Activated naive CD4-positive, alpha-beta T cell treated with Interleukin-2 at 50 U/mL for 16 hours (primary cell): ENCODE measurements at places on chromosomes 16 and 17.

- peak; percentile 25 for DNase-seq
Observed at GRCh38 chr17:68205808-68206720, 41.8 kb upstream of the AMZ2 start.

DNA sequence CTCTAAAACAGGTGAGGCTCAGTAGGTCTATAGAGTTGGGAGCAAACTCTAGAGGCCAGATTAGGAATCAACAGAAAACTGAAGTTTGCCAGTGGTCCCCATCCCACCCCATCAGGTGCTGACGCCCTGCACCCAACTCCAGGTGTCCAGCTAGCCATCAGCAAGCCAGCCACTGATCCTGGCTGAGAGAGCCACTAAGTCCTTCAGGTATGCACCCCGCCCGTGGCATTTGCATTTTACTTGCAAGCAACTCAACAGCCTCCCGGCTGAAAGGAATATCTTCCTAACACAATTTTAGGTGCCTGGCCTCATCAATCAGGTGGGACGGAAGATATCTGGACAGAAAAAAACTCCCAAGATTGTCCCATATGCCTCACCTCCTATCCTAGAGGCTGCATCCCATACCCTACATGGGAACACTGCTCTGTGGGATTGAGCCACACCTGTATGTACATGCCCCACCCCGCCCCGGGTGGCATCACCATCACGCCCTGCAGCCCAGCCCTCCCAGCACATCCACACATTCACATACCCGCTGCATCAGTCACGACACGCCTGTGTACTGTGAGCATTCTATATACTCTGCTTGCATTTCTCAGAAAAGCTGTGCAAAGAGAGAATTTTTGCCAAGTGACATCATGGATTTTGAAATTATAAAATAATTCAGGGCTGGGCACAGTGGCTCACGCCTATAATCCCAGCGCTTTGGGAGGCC is 8.3 kb downstream of the OTOP3 start:
- no peak for DNase-seq

GRCh38 chr17:52134641-52135040 is 23.9 kb downstream of the CA10 start:
- no peak for DNase-seq

DNA sequence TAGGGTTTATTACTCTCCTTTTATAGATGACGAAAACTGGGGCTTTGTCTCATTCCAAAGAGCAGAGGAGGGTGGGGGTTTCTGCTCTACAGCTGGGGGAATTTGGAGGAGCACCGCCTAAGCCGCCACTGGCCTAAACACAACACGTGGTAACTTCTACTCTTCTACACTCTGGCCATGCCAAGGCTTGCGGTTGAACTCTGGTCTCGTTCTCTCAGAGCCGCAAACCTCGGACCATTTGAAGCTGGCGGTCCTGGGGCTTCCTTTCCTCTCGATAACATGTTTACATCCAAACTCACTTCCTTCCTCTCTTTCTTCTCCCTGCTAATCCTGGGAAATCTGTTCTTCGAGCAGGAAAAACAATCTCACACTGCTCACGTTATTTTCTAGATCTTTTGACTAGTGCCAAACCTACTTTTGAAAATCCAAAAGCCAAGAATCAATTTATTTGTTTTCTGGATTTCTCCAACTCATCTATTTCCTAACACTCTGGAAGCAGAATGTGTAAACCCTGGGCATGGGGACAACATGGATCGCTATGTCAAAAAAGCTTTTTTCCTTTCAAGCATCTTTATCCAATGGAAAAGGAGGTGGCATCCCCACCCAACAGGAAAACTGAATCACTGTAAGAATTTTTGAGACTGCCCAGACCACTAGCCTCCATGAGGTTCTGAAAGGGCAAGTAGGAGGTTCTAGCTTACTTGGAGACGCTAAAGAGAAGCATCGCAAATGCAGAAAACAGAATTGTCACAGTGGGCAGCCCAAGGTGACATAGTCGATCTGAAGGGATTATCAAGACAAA is 13.6 kb upstream of the EEF2K start:
- DNase-seq: peak; percentile 76

- DNase-seq: no peak
Observed at GRCh38 chr17:75589919-75590303, 2.3 kb downstream of the MYO15B start.

DNA sequence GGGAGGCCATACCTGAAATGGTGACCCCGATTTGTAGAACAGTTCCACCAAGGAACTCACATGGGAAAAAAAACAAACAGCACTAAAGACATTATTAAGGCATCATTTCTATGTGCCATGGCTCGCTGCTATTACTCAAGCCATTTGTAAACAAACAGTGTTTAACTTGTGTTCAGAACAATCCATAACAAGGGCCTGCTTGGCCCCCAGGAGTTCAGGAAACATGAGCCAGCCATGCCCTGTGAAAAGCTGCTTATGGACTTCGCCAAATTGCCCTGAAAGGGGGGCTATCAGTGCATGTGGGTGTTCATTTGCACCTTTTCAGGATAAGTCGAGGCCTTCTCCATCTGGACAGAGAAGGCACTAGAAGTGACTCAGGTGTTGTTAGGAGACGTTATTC is 8.0 kb downstream of the POLR3K start:
- DNase-seq: no peak
